ENCODE measurements at places on chromosomes 12 and 14.

DNA sequence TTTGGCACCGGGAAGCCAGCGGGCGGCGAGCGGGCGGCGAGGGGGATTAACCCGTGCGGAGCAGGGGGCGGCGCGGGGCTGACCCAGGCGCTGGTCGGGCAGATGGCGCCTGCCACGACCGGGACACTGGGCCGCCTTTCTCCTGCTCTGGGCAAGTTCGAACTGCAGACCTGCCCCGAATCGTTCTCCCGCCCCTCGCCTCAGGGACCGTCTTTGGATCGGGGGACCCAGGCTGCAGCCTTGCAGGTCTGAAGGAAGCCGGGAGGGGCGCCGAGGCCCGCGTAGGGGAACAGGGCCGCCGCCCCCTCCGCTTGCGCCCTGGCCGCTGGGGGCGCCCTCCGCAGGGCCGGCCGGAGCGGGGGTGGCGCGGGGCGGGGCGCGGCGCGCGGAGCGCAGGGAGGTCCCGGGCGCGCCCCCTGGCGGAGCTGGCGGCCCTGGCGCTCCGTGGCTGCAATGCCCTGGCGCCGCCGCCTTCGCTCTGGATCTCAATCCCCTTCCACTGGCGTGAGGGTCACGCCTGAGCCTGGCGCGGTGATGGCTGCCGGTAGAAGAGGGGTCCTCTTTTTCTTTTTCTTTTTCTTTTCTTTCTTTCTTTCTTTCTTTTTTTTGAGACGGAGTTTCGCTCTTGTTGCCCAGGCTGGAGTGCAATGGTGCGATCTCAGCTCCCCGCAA lies 449 bp upstream of the LTBP2 start:
- peak; percentile 54 for DNase-seq

DNA sequence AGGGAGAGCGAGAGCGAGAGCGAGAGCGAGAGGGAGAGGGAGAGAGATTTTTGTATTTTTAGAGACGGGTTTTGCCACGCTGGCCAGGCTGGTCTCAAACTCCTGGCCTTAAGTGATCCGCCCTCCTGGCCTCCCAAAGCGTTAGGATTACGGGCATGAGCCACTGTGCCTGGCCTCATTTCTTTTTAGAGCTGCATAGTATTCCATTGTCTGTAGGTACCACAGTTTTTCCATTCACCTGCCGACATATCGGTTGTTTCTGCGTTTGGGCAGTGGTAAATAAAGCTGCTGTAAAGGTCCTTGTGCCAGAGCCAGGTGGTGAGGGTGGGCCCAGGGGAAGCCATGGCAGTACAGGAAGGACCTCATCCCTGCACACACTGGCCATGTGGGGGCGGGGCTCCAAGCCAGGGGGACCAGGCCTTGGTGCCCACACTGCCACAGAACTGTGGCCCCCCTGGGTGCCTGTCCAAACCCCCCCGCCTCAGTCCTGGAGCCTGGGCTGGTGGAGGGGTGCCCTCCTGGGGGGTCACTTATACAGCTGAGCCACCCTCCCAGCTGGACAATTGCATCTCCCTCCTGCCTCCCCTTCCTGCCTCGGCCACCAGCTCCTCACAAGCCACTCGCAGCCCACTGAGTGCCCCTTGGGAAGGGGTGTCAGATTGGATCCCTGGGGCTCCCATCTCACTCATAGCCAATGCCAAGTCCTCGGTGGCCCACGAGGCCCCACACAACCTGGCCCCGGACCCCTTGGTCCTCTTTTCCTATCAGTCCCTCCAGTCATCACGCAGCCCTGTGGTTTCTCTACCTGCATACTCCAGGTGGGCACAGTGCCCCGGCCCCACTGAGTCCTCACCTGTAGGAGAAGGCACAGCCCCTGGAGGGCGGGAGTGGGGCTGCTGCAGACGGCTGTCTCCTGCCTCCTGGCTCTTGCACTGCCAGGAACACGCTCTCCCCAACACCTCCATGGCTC lies 1.7 kb upstream of the PUS1 start:
- no peak for DNase-seq

GRCh38 chr12:51238037-51238509 lies 553 bp upstream of the DAZAP2 start:
- DNase-seq: no peak

DNA sequence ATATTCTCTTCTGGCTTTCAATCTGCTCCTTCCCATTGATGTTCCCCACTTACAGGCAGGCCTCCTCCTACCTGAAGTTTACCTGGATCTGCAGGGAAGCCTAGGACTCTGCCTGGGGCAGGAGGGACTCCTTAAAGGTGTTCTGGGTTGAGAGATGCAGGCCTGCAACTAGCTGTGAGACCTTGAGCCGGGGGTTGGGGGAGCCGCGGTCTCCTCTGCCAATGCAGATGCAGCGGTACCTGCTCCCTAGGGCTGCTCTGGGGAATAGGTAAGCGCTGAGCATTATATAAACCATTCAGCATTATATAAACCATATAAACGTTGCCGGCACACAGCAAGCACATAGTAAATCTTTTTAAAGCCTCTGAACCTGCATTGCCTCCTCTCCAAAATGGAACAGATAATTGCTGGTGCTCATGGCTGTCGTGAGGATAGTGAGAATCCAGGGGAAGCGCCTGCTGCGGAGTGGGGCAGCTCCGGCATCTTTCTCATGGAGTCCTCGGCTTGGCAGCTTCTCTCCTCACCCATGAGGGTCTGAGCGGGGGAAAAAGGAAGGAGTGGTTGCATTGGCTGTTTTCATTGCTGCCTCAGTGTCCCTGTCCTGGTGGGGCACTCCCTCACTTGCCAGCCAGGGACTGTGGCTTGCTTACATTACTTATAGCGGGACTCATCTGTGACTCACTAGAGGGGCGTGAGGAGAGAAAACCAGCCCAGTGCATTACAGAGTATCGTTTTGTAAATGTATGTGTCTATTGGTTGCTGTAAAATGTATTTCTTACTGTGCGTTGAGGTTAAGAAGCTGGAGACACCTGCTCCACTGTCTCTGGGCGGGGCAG lies 12.5 kb upstream of the KRT80 start:
- no peak for DNase-seq

- DNase-seq: no peak
Measured at GRCh38 chr12:104356231-104357115, 52.9 kb downstream of the EID3 start.

DNA sequence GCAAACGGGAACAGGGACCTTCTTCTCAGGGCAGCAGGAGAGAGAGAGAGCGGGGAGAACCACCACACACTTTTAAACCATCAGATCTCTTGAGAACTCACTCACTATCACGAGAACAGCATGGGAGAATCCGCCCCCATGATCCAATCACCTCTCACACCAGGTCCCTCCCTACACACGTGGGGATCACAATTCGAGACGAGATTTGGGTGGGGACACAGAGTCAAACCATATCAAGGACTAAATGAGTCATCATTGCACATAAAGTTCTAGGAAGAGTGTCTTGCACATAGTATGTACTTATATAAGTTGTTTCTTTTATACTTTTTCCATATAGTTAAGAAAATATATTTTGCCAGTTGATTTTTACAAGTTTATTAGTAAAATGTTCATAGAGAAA lies 17.6 kb upstream of the NTN4 start:
- no peak for DNase-seq

- DNase-seq: no peak
Measured at GRCh38 chr12:50188241-50188781, 21.1 kb upstream of the CERS5 start.

DNA sequence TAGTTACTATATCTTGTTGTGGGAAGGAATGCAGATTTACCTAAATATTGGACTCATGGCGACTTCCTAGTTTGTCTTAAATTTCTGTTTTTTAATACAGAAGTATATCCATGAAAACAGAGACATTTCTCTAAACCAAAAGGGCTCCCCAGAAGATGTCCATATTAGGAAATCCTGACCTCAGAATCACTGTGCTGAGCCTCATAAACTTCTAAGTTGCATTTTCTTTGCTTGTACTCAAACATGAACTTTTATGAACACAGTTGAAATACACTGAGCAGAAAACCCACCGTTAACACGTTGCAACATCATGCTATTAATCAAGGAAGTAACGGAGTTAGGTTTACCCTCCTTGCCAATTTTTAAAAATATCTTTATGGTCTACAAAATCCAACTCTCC lies 42.9 kb upstream of the NR2C1 start:
- no peak for DNase-seq

GRCh38 chr12:68364893-68365725 lies 32.9 kb upstream of the MDM1 start:
- DNase-seq: peak; percentile 68

GRCh38 chr14:93322929-93323599 lies 9.8 kb downstream of the BTBD7 start:
- DNase-seq: no peak

DNA sequence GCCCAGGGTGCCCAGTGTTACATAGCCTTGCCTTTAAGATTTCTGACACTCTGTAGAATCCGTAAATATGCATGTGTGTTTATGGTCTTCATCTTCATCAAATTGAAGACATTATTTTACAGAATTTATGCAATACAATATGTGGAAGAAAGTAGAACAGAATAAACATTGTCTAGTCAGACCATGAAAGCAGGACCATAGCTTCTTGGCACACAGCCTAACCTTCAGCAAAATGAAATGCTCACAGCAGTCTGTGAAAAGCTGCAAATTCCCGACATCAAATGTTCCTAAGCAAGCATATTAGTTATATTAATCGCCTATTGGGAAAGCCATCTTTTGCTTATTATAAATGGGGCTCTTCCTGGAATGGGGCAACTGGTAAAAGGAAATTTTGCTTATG lies 111.3 kb upstream of the GARIN2 start:
- DNase-seq: no peak

DNA sequence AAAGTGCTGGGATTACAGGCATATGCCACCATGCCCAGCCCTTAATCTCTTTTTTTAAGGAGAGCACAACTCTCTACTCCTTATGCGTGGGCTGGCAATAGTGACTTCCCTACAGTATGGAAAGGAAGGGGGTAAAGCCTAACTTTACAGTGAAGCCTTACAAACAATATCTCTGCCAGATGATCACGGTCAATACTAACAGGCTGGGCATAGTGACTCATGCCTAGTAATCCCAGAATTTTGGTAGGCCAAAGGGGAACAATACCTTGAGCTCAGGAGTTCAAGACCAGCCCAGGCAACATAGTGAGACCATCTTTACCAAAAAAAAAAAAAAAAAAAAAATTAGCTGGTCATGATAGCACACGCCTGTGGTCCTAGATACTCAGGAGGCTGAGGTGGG lies 5.6 kb downstream of the PYM1 start:
- DNase-seq: no peak

DNA sequence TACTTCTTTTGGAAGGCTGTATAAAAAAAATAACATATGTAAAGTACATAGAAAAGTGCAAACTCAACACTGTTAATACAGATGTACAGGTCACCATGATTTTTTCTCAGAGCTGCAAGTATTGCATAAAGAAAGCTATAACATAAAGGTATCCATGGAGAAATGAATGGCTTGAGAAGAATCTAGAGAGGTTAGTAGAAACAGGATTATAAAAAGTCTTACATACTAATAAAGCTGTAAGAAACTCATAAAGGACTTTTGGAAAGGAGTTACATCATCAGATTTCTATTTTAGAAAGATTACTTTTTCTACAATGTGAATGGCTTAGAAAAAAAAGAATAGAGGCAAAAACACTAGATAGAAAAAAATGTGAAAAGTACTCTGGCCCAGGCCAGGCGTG lies 46.4 kb downstream of the R3HDM2 start:
- DNase-seq: no peak

DNA sequence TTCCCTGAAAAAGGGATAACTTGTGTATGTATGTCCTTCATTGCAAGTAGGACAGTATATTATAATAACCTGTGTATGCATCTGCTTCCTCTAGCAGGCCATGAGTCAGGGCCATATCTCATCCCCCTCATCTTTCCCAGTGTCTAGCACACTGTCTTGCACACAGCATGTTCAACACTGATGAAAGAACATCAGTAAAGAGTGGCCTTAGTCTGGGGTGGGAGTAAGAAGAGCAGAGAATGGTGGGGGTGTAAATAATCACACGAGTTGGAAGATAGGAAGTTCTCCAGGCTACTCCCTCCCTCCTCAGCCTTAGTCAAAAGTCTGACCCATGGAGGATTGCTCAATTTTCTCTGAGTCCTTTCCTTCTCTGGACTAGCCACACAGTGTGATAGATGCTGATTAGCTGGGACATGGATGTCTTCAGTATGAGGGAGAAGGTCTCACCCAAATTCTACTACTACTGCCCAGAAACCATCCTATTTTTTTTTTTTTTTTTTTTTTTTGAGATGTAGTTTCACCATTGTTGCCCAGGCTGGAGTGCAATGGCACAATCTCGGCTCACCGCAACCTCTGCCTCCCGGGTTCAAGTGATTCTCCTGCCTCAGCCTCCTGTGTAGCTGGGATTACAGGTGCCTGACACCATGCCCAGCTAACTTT lies 14.6 kb upstream of the SP1 start:
- DNase-seq: no peak

DNA sequence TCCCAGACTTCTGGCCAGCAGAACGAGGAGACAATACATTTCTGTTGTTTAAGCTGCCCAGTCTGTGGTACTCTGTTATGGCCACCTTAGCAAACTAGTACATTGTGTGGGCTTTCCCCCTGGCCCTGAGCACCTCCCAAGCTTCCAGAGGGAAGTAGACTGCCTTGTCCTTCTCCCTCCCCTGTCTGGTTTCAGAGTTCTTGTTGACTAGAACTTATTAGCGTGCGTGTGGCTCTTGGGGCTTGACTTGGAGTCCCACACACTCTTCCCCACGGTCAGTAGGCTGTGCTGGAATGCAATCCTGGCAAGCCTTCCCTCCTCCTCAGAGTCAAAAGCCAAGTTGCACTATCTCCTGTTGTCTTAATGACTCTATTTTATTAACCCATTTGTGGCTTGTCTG lies 27.7 kb downstream of the FBLN5 start:
- DNase-seq: no peak

- DNase-seq: no peak
Measured at GRCh38 chr12:116202433-116202832, 75.1 kb downstream of the MED13L start.

DNA sequence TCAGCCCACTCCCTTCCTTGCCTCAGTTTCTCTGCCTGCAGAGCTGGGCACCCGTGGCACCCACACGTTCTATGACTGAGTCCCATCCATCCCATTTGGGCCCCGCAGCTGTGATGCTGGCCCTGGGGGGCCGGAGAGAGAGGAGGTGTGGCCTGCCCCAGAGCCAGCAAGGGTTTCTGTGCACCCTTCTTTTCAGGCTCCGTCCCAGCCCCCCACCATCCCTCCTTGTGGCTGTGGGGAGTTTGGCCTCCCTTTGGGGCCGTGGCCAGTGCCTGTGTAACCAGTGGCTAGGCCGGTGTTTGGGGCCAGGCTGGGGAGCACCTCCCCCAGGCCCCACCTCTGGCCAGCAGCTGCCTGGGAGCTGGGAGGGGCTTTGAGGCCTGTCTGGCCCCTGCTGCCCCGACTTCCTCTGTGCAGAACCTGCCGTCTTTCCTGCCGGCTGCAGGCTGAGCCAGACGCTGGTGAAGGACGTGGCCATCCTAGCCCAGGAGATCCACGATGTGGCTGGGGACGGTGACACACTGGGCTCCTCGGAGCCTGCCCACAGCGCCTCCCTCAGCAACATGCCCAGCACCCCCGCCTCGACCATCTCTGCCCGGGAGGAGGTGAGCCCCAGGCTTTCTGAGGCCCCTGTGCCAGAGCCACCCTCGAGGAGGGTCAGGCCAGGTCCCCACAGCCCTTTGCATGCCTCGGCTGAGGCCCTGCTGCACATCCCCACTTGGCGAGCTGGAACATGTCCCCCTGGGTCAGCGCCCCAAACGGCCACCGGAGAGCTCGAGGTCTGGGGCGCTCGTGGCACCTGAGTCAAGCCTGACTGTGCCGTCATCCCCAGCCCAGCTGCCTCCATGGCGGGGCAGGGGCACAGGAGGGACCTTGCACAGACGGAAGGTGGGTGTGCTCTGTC lies 27.7 kb downstream of the CEP170B start:
- DNase-seq: no peak

- DNase-seq: no peak
Measured at GRCh38 chr14:101620821-101621785, 59.8 kb downstream of the DIO3 start.

GRCh38 chr14:45728434-45729225 lies 475.6 kb upstream of the MIS18BP1 start:
- peak; percentile 72 for DNase-seq

All from SK-N-DZ (cell line).